IPS-NIHi11 (cell line): ENCODE measurements at places on chromosomes 5 and 9.

DNA sequence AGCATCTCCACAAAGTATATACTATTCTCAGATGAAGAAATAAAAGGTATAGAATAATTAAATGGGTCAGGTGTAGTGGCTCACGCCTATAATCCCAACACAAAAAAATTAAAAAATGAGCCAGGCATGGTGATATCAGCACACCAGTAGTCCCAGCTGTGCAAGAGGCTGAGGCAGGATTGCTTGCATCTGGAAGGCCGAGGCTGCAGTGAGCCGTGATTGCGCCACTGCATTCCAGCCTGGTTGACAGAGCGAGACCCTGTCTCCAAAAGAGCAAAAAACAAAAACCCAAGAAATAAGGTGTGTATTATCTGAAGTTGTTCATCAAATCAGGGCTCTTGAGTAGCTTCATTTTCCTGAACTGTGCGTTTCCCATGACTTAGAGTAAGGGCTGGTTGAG, 83.2 kb upstream of the MYO10 start:
- no peak for DNase-seq

DNA sequence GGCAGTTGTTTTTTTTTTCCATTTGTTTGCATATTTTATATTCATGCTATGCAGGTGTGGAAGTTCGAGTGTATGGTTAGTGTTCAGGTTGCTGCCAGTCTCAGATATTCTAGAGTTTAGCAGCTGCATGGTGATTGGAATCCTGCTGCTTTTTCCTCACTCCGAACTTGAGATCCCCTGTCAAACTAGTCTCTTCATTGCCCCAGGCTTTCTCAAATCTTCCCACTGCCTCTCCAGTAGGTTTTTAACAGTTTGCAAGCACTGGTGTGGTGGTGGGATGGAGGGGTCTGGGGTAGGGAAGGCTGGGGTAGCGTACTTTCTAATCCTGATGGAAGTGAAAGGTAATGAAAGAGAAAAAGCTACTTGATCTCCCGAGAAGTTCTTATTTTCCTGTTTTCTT, 112.9 kb downstream of the CHSY3 start:
- DNase-seq: no peak

DNA sequence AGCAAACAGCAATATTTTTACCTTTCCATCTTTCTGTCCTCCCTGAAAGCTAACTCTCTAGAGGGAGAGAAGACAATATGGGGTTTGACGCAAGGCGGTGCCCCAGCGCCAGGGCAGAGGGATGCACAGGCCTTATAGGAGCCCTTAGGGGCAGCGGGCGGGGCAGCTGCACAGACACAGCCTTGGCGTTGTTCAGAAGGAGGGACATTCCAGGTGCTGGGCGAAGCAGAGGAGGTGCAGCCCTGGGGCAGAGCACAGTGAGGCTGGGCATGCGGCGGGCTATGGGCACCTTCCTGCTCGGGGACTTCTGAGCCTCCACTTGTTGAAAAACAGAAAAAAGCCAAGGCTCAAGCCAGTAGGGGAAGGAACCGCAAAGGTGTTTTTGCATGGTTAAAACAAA, 33.7 kb upstream of the BICD2 start:
- no peak for DNase-seq

- DNase-seq: no peak
Observed at GRCh38 chr5:74975582-74975981, 76.8 kb downstream of the GCNT4 start.

DNA sequence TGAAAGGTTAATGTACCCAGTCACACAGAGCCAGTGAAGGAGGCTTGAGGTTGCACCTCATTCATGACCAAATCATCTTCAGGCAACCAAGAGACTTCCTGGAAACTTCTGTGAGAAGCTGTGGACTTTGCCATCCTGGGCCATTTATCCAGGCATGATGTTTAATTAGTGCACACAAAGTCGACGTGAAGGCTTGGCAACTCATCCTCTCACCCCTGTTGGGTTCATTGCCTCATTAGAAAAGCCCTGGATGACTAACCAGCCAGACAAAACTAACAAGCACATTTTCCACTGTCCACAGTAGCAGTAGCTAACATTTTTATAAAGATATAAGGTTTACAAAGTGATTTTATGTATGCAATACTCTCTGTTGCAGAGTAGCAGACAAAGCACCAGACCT, 65.7 kb upstream of the ZNF462 start:
- DNase-seq: no peak

GRCh38 chr5:139446956-139447779, 7.8 kb upstream of the DNAJC18 start:
- no peak for DNase-seq
